AG09309 (cell line): ENCODE measurements at places on chromosomes 11 and 22.

GRCh38 chr11:28763876-28764275 is 655.7 kb downstream of the METTL15 start:
- DNase-seq = no peak

- DNase-seq = no peak
These were observed 1108.7 kb downstream of the BRD1 start for GRCh38 chr22:48718818-48719500.

GRCh38 chr11:126841999-126842398 is 158.6 kb downstream of the KIRREL3 start:
- DNase-seq = no peak

DNA sequence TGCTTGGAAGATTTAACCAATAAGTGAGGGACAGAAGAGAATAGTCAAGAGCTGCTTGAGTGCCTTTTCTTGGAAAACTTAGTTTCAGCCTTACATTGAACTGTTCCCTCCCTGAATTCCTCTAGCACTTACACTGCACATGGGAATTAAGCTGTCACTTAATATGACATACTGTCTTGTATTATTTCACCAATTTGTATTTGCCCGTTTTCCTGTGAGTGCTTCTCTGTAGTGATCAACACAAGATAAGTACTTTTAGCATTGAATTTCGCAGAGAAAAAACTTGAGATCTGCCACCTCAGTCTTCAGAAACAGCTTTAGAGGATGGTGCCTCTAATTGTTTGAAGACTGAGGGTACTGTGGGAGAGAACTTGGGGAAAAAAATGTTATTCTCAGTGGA is 3.7 kb downstream of the SPCS2 start:
- DNase-seq = no peak

DNA sequence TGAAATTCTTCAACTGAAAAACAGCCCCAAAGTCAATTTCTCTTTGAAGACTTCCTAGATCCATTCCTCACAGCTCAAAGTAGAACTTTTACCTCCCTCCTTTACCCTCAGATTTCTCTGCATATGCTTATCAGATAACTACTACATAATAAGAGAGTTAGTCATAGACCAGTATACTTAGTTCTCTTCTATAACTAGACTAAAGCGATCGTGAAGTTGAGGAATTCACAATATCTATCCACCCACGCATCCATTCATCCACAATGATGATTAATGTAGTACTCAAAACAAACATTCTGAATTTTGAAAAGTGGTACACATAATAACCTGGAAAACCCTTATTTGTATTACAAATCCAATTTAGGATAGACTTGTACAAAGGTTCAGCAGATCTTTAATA is 800.9 kb upstream of the TENM4 start:
- no peak for DNase-seq
